ENCODE measurements at places on chromosomes 5 and 9.

GRCh38 chr5:147551677-147552076, 41.8 kb upstream of the DPYSL3 start:
- DNase-seq: no peak

DNA sequence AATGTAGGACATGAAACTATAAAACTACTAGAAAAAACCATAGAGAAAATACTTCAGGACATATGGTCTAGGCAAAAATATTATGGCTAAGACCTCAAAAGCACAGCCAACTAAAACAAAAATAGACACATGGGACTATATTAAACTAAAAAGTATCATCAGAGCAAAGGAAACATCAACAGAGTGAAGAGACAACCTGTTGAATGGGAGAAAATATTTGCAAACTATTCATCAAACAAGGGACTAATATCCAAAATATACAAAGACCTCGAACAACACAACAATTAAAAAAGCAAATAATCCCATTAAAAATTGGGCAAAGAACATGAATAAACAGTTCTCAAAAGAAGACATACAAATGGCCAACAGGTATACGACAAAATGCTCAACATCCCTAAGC, 210.9 kb downstream of the PCSK1 start:
- no peak for DNase-seq

GRCh38 chr9:27732494-27732893, 159.2 kb upstream of the C9orf72 start:
- no peak for DNase-seq

DNA sequence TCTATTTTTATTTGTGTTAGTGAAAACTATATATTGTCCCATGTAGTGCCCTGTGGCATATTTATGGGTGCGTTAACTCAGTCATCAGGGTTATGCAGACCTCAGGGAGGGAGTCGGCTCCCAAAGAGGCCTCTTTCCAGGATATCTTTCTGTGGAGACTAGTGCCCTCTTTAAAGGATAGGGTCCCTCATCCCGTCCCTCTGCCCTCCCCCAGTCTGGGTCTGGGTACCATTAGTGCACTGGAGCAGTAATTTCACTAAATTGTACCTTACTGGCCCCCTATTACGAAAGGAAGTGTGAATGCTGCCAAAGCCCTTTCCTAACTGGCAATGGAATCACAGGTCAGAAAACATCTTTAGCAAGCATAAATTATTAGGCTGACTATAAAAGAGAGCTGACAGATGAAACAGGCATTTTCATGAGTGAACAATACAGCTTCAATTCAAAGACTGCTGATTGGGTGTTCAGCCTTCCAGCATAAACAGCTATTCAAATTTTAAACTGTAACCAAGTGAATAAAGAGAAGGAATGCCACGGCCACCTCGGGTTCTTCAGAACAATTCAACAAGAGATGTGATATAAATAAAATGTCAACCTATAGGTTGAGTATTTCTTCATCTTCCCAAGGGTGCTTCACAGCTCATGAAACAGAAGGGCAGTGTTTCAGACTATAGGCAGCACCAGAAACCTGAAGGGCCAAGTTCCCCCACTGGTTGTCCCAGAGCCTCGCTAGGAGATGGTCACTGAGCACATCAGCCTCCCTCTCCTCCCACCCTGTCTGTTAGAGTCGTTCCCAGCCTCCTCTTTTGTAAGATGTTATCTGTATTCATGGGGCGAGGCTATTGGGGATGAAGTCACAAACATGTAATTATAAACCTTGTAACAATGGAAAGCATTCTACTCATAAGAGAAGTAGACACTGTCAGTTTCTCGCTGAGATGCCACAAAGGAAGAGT, 318.7 kb downstream of the TMEM161B start:
- DNase-seq: no peak

DNA sequence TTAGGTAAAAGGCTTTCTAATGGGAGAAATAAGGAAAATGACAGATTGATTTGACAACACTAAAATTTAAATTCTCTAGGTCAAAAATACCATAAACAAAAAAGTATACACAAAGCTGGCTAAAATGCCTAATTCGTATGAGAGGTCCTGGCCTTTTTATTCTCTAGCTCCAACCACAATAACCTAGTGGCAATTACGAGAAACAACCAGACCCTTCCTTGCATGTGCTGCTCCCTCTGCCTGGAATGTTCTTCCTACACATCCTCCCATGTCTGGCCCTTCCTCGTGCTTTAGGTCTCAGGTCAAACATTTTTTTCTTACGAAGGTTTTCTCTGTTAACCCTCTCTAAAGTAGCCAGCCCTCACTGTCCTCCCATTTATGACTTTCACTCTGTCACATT, 176.4 kb upstream of the PLPPR1 start:
- no peak for DNase-seq

GRCh38 chr5:89204756-89205155, 321.8 kb upstream of the MEF2C start:
- DNase-seq: no peak

DNA sequence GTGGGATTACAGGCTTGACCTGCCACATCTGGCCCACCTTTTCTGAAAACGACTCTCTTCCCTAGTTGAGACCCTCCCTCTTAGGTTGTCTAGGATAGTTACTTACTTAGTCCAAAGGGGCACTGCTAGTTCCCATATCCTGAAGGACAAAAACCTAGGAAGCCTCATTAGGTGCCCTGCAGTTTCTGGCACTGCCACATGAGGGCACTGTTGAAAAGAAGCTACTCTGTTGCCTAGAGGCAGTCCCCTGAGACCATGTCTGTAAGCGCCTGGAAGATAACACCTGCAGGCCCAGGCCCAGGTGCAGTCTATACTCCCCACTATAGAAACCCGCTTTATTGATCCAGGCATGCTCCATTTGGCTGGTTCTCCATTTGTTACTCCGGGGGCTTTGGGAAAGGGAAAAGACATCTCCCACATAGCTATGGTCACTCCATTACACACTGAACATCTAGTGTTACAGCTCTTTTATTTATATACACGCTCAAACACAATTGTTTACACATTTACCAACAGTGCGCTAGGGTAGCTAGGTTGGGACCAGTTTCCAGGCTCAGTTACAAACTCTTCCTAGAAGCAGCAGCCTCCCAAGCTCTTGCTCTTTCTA, 73.4 kb upstream of the PPARGC1B start:
- DNase-seq: no peak

- DNase-seq: no peak
Observed at GRCh38 chr9:132809677-132810271, 68.3 kb downstream of the AK8 start.

DNA sequence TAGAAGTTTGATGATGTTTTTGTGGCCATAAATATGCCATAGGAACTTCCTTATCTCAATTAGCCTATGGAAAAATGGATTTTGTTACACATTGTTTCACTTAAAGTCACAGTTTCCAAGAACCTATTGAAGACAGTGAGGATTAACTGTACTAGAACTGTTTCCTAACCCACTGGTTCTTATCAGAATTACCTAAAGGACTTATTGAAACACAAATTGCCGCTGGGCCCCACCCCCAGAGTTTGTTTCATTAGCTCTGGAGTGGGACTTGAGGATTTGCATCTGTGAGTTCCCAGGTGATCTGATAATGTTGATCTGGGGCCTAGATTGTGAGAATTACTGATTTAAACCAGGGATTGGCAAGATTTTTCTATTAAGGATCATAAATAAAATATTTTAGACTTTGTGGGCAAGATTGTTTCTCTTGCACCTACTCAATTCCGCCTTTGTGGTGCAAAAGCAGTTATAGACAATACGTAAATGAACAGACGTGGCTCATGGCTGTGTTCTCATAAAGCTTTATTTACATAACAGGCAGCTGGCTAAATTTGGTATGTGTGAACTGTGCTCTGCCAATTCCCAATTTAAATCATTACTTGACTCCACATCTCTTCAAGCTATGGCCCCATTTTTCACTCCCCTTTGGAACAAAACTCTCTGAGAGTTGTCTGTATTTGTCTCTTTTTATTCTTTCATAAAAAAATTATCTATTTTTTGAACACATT, 9.3 kb downstream of the JAK2 start:
- DNase-seq: no peak

DNA sequence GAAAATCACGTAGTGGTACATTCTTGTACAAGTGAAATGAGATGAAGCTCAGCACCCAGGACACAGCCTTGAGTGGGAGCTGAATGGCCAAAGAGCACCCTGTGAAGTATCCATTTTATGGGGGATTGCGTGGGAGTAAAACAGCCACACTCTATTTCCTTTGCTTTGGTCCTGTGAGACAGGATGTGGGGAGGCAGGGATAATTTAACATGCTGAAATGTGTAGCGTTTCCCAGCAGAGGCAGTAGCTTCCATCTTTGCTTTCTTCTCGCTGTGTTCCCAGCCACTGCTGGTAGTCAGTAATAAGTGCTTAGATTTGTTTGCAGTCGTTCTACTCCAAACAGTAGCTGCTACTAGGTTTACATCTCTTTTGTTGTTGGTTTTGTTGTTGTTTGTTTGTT, 4.4 kb downstream of the IL31RA start:
- DNase-seq: no peak

GRCh38 chr9:23220957-23221356, 605.1 kb downstream of the ELAVL2 start:
- DNase-seq: no peak

- no peak for DNase-seq
Observed at GRCh38 chr9:35981699-35982098, 23.7 kb upstream of the OR2S2 start.

DNA sequence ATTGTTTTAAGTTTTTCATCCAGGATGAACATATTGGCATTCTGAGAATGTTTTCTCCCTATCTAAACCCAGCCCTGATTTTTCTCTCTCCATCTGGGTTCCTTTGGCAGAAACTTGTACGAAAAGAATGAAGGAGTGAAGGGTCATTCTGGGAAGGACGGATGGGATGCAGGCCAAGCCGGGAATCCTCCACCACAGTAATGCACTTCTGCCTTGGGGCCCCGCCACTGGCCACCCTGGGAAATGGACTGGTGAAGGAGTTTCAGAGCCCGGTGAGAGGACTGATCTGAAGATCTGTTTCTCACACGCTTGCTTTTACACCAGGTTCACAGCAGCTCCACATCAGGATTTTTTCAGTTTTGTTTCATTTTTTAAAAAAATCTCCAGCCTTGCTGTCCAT, 554.8 kb downstream of the BNC2 start:
- DNase-seq: no peak

DNA sequence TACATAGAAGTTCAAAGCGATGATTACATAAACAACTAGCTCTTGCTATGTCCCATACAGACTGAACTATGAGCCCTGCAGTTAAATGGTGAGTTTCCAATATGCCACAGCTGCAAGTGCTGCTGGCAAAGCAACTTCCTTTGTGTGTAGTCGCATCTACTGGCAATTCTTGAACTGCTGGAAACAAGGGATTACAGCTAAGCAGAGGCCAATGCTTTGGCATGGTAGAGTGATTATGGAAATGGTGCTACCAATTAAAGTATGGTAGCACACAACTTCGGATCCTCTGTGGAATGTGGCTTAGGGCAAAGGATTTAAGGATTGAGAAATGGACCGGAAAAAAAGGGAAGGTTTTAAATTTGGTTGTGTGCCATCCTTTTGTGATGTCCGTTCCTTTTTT, 856.6 kb downstream of the MAT2B start:
- no peak for DNase-seq

- no peak for DNase-seq
Observed at GRCh38 chr9:83698976-83699585, 8.7 kb downstream of the UBQLN1 start.

DNA sequence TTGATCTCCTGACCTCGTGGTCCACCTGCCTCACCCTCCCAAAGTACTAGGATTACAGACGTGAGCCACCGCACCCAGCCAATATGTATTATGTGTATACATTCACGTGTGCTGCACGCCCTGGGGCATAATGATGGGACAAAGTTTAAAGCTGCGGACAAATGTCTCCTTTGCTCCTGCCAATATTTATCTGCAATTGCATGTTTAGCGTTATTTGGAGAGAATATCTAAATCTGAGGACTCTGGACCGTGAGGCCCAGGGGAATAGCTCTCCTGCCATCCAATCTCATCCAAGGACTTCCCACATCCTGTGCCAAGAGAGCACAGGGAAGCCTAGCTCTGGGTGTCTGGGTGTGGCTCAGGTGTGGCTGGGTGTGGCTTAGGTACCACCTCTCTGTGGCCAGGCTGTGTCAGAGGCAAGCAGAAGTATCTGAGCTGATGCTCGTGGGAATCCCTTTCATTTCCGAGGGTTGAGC, 6.9 kb upstream of the BOD1 start:
- no peak for DNase-seq

- DNase-seq: no peak
Observed at GRCh38 chr5:92308679-92309078, 925.6 kb upstream of the ARRDC3 start.

DNA sequence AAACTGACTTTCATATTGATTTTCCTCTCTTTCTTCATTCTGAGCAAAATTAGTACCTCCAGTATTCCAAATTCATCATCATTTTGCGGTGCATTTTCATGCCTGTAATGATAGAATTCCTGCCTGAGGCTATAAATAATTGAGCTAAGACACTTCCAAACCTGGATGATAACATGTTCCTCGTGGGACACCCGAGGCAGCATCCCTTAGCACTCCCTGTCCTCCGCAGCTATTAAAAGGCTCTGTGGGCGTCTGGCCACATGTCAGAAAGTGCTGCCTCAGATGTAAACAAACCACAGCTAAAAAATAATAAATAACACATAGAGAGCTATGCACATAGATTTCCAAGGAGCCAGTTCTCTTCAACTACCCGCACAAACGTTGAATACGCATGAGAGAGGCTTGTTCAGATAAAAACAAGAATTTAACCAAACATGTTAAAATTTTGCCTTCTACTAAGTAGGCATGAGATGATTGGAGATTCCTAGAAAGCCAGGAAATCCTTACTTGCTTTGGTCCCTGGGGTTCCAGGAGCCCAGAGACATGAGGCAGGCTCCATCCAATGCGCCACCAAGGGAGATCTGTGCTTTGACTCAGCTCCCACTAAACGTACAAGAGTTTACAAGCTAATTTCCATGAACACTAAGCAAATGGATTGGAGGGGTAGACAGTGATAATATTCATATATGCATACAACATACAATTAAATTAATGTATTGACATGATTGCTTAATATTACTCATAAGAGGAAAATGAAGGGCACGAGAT, 82.7 kb downstream of the SHC3 start:
- DNase-seq: no peak

DNA sequence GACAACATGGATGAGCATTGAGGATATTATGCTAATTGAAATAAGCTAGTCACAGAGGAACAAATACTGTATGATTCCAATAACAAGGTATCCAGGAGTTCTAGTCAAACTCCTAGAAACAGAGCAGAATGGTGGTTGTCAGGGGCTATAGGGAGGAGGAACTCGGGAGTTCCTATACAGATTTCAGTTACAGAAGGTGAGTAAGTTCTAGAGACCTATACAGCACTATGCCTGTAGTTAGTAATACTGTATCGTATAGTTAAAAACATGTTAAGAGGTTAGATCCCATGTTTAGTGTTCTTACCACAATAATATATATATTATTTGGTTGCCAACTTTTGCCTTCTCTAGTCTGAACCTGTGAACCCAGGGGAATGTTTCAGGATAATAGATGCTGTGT, 7.9 kb upstream of the OXCT1 start:
- no peak for DNase-seq

DNA sequence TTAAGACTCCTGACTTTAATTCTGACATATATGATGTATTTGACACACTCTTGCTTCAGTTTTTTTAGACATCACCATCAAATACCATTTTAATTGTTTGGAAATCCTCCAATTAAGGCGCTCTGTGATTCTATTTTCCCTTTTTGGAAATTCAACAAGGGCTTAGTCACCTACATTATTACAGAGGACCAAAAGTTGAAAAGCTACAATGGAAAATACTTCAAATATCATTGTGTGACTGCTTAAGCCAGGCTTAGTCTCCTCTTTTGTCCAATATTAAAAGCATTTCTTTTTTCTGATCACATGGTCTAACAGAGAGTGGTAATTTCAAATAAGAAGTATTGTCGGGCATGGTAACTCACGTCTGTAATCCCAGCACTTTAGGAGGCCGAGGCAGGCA, 160.3 kb downstream of the CEMIP2 start:
- DNase-seq: peak; percentile 12
